Fibroblast of skin of scalp (primary cell): ENCODE measurements at places on chromosomes 12 and 14.

- DNase-seq = no peak
Measured at GRCh38 chr12:122486805-122487426, 13.8 kb downstream of the ZCCHC8 start.

DNA sequence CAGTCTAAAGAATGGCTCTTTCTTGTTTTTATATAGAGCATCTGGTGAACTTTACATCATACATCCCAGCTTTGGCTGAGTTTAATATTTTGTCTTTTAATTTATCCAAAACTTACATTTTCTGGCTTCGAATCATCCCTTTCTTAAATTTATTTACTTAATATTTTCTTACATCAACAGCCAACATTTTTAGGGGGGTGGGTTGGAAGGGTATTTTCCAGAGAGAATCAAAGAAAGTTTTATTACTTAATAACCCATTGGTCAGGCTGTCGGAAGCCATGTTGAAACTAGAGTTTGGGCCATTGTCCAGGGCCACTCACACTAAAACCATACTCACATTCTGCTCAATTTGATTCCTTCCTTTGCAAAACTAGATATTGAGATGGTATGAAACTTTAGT is 220.2 kb downstream of the AEBP2 start:
- no peak for DNase-seq

GRCh38 chr12:10048526-10048925 is 18.0 kb downstream of the CLEC9A start:
- no peak for DNase-seq

GRCh38 chr14:61179796-61180398 is 101.2 kb downstream of the TMEM30B start:
- peak; percentile 67 for DNase-seq

DNA sequence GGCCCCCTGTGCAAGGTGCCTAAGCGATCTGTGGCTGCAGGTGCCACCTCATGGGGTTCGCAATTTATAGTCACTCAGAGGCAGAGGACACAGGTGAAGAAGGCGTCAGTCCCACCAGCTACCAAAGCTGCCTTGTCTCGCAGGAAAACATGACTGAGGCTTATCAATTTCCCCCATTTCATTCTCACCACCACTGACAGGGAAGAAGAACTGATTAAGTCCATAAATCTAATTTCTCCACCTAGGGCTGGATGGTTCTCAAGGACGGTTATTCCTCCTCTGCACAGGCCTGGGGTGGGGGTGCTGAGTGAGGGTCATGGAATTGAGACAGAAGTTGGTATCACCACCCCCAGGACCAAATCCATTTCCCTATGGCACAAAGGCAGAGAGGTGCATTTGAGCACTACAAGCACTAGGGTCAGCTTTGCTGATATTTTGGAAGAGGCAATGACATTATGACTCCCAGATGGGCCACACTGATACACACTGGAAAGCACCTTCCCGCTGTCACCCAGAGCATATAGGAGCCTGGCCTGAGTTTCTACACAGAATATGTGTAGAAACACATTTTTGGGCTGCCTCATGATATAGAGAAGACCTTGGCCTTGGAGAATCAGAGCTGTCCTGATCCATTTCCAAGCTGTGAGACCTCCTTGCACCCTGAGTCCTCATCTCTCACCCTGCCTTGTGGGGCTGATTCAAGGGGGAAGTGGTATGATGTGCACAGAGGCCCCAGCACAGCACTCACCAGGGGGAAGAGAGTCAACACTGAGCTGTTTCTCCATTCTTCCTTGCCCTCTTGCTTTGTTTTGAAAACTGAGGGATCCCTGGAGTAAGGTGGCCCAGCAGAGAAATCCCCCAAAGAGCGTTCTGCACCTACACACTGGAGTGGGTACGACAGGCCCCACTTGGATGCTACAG is 59.4 kb downstream of the PITPNM2 start:
- DNase-seq = no peak
